ENCODE measurements at places on chromosomes 2 and 18.

DNA sequence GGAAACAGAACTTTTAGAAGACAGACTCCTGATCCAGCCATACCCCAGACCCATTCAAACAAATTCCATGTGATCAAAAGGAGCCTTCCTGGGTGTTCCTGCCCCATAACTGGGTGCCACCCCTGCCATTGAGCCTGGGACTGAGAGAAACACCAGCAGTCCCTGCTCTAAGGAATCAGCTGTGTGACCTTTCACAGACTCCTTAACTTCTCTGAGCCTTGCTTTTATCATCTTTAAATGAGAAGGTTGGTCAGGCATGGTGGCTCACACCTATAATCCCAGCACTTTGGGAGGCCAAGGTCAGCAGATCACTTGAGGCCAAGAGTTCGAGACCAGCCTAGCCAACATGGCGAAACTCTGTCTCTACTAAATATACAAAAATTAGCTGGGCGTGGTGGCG, 20.6 kb downstream of the CIDEA start:
- no peak for DNase-seq

DNA sequence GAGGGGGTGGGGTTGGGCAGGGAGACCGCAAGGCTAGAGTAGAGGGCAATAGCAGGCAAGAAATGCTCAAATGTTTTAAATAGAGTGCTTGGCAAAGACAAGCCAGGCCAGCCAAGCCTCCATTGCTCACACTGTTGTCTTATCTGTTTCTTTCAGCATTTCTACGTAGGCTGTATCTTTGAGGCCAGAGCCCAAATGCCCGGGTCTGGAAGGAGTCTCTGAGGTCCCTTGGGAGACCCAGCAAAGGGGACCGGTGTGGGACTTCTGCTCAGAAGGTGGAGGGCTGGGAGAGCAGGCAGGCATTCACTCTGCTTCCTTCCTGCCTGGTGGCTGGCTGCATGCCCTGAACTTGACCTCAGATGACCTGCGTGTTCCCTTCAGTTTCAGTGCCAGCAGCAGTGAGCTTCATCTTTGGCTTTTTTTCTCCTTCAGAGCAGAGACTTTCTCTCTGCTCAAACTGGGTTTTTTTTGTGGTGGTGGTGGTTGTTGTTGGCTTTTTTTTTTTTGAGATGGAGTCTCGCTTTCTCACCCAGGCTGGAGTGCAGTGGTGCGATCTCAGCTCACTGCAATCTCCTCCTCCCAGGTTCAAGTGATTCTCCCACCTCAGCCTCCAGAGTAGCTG, 13.7 kb upstream of the TET3 start:
- no peak for DNase-seq

DNA sequence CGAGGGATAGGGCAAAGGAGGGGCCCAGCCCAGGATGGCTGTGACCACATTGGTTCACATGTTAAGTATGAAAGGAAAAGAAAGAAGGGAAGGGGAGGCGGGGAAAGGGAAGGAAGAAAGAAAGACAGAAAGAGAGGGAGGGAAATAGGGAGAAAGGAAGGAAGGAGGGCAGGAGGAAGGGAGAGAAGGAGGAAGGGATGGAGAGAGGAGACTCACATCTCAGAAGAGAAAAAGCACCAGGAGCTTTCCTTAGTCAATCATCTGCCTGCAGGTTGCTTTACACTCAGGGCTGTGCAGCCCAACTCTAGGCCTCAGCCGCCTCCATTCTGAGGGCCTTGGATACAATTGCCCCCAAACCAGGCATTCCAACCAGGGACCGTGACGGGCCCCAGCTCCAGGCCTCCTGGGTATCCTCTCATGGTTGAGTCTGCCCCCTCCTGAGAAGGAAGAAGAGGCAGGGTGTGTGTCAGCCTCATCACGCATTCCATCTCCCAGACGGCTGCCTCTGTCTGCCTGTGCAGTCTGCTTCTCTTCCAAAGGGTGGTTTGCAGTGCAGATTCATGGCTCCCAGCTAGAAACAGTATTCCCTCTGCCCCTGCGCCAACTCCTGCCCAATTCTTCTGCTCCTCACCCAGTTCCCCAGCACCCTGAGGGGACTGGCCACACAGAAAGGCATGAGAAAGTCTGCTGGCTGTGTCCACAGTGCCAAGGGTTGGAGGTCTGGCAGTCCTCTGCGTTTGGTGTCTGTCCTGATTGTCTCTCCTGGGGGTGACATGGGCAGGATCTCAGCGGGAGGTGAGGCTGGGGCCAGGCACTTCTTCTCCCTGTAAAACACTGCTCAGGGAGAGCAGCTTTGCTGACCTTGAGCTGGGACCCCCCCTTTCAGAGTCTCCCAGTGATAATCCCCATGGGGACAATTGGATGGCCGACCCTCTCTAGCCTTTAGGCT, 163.3 kb downstream of the SMAD7 start:
- no peak for DNase-seq

- DNase-seq, result no peak
Measured at GRCh38 chr2:236402033-236402790, 138.0 kb upstream of the ASB18 start.

DNA sequence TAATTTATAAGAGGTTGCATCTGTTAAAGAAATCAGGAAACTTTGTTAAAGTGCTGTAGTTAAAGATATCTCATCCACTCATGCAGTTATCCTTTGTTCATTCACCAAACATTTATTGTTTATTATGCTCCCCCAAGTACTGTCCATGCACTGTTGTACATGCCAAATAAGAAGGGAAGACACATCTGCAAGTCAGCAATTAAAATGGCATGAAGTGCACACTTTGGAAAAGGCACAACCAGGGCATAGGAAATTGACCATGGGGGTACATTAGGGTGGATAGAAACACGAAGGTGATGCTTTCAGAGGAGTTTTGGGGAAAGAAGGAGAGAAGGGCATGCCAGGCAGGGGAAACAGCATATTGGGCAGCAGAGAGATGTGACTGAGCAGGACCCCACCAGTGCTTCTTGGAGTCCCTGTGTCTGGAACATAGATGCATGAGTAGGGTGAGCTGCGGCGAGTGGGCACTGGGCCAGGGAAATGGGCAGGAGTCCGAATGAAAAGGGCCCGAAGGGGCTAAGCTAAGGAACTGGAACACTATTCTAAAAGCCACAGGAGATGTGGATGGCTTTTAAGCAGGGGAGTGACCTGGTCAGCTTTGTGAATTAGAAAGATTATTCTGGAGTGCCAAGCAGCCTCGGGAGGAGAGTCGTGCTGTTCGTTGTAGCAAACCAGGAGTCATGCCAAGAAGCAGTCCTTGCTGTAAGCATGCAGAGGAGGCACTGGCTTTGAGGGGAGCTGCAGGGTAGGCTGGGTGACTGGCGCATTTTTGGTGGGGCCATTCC, 316.3 kb downstream of the AGPS start:
- no peak for DNase-seq

DNA sequence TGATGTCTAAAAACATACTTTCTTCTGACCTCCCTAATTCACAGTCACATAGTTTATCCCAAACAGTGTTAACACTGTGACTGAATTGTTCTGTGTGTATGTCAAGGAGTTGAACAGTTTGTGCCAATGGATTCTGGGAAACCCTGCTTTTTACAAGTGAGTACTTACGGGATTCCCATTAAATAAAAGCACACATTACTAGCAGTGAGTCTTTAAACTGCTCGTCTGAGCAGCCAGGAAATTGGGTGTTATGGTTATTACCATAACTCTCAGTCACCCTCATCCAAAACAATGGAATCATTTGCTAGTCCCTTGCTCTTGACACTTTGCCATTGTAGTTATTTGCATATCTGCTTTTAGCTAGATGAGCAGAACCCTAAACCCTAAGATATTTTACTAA, 209.1 kb downstream of the ZNF385B start:
- no peak for DNase-seq

DNA sequence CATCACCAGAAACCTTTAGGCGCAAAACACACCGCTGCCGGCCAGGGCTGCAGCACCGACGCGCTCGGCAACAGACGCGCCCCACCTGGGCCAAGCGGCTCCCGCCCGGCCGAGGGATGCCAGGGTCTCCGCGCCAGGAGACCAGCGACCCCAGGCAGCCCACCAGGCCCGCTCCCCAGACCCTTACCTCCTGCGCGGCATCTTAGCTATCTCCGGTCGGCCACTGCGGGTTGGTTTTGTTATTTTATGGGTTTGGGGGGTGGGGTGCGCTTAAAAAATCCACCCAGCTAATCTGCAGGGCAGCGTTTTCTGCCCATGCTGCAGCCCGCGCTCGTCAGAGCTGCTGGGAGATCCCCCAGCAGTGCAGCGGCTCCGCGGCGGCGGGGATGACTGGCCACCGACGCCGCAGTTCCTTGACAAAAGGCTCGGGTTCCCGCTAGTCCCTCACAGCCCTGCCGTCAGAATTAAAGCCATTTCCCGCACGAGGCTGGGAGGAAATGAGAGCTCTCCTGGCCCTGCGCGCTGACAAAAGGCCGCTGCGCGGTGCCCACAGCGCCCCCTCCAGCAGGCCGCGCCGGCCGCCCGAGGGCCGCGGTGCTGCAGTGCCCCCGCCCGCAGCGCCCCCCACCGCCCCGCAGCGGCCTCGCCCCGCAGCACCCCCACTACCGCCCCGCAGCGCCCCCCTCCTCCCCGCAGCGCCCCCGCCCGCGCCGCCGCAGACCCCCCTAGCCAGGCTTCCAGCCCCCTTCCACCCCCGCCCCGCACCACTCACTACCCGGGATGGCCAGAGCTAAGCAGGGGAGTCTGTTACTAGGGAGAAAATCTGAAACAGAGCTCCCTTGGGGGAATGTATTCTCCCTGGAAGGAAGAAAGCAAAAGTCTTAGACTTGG, at the start of gene ADD2:
ADD2 (minus strand) TSS at position 502 of the 891 bp plus-strand sequence. CDS start 61,792 bp downstream, outside the sequence.
- peak; percentile 21 for DNase-seq

GRCh38 chr2:2191110-2191707, 139.9 kb downstream of the MYT1L start:
- DNase-seq, result peak; percentile 66

GRCh38 chr2:11998626-11999378, 252.4 kb downstream of the LPIN1 start:
- DNase-seq, result no peak

- no peak for DNase-seq
Measured at GRCh38 chr2:65070172-65070830, 14.1 kb downstream of the CEP68 start.

- DNase-seq, result no peak
Measured at GRCh38 chr2:218202266-218202665, 14.7 kb upstream of the ARPC2 start.

DNA sequence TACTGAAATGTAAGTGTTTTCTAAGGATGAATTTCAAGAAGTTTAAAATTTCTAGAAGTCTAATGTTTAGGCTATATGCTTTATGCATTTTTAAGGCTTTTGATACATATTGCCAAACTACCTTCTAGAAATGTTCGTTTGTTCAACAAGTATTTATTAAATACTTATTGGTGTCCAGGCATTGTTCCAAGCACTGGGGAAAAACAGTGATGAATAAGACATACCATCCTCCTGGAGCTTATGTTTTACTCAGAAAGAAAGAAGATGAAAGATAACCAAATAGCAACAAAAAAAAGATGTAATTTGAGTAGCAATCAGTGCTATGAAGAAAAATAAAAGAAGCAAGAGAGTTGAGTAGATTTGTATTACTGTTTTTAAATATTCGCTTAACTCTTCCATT, 692.9 kb downstream of the SLC4A3 start:
- DNase-seq, result no peak
